ENCODE measurements at places on chromosomes 7 and 10.
A peak's percentile ranks its signal among the peaks of the same experiment; 100 is the strongest.

GRCh38 chr10:128875956-128876736, 590.9 kb upstream of the MGMT start:
- DNase-seq: no peak

DNA sequence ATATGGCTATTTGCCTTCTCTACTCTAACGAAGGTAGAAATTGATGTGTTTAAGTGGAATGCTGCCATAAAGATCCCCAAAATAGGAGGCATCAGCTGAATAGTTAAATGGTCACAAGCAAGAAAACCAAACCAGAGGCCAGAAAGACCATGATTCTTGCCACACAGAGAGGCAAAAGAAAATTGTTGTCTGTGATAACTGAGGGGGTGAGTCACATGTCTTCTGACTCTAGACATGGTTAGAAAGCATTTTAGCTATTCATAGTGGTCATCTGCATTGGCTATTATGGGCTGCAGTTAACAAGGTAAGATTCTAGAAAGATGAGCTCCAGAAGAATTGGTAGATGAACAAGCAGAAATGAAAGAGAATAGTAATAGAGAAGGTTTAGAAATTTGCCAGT, 361.4 kb upstream of the NPSR1 start:
- no peak for DNase-seq

- DNase-seq: no peak
Measured at GRCh38 chr10:338171-339037, 203.1 kb downstream of the ZMYND11 start.

- DNase-seq: no peak
Measured at GRCh38 chr7:128162666-128163065, 78.4 kb upstream of the LEP start.

- DNase-seq: no peak
Measured at GRCh38 chr7:125592331-125592730, 662.7 kb upstream of the POT1 start.

GRCh38 chr7:1175967-1176851, 16.2 kb upstream of the ZFAND2A start:
- DNase-seq: peak; percentile 41

DNA sequence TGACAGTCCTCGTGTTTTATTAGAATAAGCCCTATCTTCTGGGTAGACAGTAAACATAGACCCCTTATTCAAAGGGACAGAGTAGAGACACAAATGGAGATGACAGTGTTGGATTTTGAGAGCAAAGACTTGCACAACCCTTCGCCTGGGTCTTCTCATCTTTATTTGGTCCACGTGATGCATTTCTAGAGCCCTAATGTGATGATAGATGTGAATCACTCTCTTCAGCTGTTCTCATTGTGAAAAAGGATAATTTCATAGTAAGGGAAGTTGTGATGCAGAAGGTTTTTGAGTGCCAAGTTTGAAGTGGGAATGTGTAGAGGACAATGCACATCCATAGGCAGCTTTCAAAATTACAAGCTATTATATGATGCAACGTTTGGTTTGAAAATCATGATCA, 86.3 kb downstream of the CREB5 start:
- no peak for DNase-seq

DNA sequence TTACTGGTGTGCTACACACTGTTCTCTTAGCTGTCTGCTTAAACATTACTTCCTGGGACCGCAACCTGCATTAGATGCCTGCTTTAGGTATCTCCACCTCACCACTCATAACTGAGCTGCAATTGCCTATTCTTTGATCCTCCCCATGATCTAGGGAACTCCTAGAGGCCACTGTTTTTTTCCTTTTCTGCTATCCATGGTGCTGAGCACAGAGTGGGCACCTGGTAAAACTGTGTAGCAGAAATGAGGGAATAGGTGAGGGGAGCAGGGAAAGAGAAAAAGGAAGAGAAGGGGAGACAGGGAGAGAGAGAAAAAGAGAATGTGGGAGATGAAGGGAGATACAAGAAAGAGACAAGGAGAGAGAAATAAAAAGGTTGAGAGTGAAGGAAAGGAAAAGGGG, 434.9 kb downstream of the ADRA2A start:
- no peak for DNase-seq

- no peak for DNase-seq
Measured at GRCh38 chr7:32170838-32171237, 100.6 kb upstream of the PDE1C start.

- DNase-seq: no peak
Measured at GRCh38 chr7:200290-200689, 7.9 kb downstream of the FAM20C start.

DNA sequence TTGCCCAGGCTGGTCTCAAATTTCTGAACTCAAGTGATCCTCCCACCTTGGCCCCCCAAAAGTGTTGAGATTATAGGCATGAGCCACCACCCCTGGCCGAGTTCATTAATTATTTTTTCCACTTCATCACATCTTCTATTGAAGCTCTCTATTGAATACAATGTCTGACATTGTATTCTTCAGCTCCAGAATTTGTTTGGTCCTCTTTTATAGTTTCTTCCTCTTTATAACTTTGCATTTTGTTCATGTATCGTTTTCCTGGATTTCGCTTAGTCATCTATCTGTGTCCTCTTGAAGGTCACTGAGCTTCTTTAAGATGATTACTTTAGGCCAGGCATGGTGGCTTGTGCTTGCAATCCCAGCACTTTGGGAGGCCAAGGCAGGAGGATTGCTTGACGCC, 30.2 kb downstream of the NOM1 start:
- DNase-seq: no peak

DNA sequence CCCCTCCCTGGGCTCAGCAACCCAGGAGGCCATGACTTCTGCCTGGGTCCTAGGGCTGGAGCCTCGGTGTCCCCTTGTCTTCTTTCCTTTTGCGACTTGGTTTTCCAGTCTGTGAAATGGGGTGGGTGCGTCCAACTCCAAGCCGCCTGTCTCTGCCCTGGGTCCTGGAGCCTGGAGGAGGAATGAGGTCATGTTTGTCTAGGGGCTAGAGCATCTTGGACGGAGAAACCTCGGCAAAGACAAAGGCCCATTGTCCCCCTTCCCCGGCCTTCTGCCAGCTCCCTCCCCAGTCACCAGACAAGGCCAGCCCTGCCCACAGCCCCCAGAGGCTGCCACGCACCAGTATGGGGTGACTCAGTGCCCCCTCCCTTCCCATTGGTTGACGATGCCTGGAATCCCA, 39.8 kb upstream of the ELN start:
- DNase-seq: no peak

DNA sequence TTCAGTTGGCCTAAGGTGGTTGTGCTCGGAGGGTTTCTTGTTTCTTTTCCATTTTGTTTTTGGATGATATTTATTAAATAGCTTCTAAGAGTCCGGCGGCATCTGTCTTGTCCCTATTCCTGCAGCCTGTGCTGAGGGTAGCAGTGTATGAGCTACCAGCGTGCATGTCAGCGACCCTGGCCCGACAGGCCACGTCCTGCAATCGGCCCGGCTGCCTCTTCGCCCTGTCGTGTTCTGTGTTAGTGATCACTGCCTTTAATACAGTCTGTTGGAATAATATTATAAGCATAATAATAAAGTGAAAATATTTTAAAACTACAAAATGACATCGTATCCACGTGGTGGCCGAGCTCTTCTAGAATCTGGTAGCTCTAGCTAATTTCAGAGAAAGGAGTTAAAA, 20.4 kb downstream of the GATA3 start:
- DNase-seq: no peak

- no peak for DNase-seq
Measured at GRCh38 chr7:2490181-2490651, 14.0 kb upstream of the GRIFIN start.

DNA sequence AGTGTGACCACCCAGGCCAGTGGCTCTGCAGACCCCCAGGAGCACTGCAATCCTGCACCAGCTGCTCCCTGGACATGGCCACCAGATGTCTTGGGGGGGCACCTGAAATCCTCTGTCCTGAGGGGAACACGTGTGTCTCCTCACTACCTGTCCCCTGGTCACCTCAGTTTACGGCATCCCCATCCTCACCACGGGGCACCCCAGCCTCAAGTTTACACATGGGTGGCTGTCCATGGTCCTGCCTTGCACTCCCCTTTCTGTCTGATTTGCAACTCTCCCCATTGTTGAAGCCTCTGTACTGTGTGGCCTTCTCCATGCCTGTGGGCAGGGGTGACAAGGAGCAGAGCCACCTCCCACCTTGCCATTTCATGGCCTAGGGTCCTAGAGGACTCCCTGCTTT, 67.2 kb downstream of the RAMP3 start:
- DNase-seq: no peak

GRCh38 chr7:128867842-128868623, 5.4 kb downstream of the ATP6V1F start:
- DNase-seq: peak; percentile 63

- DNase-seq: no peak
Measured at GRCh38 chr7:157863906-157864810, 527.4 kb downstream of the DNAJB6 start.

- DNase-seq: no peak
Measured at GRCh38 chr10:78953113-78953798, 115.5 kb upstream of the ZMIZ1 start.

GRCh38 chr7:115230882-115231571, 309.1 kb downstream of the MDFIC start:
- DNase-seq: peak; percentile 6

DNA sequence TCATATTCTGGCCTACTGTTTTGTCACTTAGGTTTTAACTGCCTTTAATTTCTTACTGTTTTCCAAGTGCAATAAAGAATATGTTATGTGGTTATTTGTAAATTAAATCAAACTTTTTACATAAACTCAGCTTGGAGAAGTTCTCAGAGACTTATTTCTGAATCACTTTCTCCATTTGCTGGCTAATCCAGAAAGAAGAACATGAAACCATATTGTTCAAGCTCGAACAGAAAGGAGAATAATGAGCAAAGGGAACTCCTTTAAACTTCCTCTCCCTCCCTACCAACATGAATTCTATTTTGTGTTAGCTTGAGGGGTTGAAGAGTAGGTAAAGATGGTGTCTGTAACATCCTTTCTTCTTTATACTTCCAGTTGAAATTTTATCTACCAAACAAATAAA, 52.3 kb downstream of the SHTN1 start:
- no peak for DNase-seq

DNA sequence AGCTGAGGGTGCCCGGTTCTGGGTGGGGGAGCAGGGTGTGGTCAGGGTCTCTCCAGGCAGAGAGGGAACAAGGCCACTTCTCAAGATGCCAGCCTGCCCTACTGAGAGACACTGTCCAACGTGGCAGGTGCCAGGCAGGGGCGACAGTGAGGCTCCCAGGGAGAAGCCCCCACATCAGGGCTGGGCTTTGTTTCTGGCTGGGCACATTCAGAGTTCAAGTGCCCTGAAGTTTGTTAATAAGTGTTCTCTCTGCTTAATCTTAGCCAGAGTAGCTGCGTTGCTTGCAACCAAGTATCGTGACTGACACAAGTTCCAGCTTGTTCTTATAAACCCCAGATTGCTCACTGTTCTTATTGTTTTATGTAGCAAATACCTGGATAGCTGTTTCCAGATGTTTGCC, 21.8 kb downstream of the FOXL3 start:
- no peak for DNase-seq

- DNase-seq: no peak
Measured at GRCh38 chr7:49297958-49298357, 373.6 kb downstream of the CDC14C start.

DNA sequence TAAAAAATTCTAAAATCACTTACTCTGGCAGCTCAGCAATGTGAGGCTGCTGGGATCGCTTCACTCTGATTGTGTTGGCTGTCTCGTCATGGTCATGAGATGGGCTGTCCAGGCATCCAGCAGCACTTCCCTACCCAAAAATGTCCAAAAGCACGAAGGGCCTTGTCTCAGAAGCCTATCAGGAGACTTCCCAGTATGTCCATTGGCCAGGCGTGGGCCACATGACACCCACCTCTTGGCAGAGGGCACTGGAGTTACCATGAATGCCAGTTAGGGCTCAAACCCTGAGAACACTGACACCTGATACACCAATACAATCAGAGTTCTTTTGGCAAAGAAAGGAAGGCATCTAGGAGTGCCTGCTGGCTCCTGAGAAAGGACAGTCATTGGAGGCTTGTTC, 27.0 kb upstream of the GLI3 start:
- no peak for DNase-seq

DNA sequence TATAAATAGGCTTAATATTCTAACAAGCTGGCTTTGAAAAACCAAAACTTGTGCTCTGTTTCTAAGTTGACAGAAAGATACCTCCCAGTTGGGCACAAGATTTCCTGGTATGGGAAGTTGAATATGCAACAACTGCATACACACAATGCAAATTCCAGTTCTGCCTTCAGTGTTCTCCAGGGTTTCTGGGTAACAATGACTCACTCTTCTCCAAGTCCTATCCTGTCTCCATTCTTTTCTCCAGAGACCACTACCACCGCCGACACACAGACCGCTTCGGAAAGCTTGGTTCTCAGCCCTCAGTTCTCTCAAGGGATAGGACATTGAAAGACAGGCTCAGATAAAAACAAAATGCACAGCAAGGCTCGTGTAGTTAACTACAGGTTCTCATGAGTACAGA, 12.2 kb downstream of the PDE1C start:
- DNase-seq: no peak

DNA sequence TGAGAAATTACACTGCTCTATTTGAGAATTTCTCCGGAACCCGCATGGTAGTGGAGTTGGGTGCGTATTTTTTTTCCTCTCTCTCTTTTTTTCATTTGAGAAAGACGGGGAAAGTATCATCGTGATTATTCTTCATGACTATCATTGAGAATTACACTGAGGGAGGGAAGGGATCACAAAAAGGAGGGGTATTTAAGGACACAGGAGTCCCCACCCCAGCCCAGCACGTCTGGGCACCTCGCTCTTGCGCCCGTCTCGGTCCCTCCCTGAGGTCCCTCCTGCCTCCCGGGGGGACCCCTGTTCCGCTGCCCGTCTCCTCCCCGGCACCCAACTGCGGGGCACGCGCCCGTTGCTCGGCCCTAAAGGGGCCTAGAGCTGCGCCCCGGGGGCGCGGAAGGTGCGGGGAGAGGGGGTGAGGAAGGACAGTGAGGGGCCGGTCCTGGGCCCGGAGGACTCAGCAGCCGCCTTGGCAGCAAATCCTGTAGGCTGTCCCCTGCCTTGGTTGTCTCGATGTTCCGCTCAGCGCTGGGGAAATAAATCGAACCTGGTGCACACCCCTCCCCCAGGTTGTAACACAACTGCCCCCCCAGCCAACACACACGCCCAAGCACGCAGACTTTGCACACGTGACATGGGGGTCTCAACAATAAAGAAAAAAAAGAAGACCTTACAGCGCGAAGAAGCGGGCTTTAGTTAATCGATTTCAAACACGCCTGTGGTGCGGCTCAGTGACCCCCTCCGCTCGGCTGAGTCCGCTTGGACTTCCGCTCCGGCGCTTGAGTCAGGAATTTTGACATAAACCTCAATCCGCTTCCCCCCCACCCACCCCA, 18.6 kb upstream of the GATA3 start:
- DNase-seq: no peak

Measured in NCI-H2029 (cell line).